ENCODE measurements at places on chromosomes 16 and 17. TPM values are rescaled to one million over a fixed set of nuclear protein-coding genes. Genes with fewer than 3 reads are reported as not detected.

TRAPPC2L gene
- total RNA-seq, result 66.9 TPM

KRT31 gene
- total RNA-seq, result not detected

IL4R gene
- total RNA-seq, result 71.5 TPM

CCL1 gene
- not detected for total RNA-seq

TCAP gene
- total RNA-seq, result not detected

MSLN gene
- not detected for total RNA-seq

TBC1D3L gene
- not detected for total RNA-seq

CCDC200 gene
- total RNA-seq, result not detected

ANKRD40CL gene
- not detected for total RNA-seq

CNTNAP1 gene
- total RNA-seq, result 40.8 TPM

SLC47A1 gene
- 1.6 TPM for total RNA-seq

CMTM1 gene
- total RNA-seq, result 4.0 TPM

NPB gene
- 0.54 TPM for total RNA-seq

RHBDF2 gene
- total RNA-seq, result 46.8 TPM

PPP1R1B gene
- total RNA-seq, result not detected

CORO6 gene
- 0.60 TPM for total RNA-seq

KRT222 gene
- total RNA-seq, result not detected

CAPNS2 gene
- not detected for total RNA-seq

NOTUM gene
- total RNA-seq, result not detected
